ENCODE measurements at places on chromosomes 1 and 21.

DNA sequence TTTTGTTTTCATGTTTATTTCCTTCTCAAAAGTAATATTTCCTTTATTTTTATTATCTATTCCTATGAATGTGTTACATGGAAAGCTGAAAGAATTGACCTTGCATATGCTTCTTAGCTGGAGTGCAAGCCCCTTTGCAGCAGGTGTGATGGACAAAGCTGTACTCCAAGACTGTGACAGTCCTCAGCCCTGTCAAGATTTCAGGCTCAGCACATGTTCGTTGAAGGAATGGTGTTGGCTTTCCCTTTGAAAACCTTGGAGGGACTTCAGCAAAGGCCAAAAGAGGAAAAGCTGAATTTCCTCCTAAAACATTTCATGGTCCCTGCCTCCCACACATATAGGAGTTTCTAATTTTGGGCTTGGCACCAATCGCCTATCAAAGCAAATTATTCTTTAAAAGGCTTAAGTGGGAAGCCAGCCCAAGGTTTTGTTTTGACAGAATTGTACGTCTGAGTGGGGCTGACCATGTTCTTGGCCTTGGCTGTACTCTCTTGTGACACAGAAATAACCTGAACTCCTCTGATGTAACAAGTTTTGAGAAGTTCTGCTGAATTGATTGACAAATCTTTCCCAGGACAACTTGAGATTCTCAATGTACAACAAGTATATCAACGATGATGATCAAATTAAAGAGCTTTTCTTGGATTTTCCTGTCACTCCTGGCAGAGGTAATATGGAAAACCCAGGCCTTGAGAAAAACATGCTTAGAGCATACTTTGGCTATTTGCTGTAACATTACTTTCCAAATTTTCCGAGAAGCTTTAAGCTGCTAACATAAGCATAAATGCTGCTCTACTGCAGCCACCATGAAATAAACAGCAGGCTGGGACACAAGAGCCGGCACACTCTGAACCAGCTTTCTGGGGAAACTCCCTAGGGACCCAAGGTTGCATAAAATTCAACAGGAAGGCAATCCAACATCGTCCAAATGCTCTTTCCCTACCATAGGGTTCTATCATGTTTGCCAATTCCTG lies 135.7 kb upstream of the ZNF648 start:
- no peak for DNase-seq

DNA sequence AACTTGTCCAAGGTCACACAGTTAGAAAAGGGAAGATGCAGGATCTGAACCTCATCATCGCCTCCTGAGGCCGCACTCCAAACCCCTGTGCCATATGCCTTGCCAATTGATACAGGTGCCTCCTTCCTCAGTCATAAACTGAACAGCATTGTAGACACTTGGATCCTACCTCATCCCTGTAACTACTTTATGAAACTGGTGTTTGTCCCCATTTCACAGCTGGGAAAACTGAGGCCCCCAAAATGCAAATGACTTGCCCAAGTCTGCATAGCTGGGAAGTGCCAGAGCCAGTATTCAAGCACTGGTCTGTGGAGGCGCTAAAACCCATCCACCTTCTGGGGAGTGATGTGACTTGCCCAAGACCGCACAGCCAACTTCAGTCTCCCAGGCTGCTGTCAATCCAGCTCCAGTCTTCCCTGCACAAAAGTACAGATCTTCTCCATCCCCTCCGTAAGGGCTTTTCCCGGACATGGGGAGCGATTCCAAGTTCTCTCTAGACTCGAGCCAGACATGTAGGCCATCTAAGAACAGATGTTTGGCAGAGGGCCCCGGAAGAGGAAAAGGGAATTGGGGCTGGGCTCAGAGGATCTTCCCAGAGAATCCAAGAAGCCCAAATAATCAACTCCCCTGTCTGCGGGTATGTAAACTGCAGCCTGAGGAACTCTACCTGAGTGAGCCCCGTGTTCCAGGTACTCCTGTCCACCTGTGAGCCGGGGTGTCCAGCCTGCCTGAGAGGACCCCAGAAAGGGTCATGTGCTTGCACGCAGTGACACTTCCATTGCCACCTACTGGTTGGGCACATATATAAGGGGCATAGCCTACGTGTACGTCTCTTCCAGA lies 60.5 kb downstream of the SYT2 start:
- no peak for DNase-seq

- DNase-seq = no peak
Measured at GRCh38 chr1:118944133-118944532, 44.0 kb downstream of the TBX15 start.

DNA sequence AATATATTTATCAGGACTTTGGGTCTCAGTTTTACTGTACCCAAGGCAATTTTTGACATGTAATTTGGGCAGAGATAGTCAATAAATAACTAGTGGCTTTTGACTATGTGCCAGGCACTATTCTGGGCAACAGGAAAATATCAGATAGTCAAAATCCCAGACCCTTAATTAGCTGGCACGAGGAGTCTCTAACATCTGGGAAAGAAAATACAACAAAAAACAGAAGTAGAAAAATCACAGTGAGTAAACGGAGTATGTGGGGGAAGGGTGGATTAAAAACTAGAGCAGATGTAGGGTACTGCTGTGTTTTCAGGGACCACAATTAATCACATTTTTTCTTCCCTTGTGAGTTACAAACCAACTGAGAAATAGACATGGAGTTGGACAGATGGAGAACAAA lies 217.8 kb downstream of the NCAM2 start:
- DNase-seq = no peak

DNA sequence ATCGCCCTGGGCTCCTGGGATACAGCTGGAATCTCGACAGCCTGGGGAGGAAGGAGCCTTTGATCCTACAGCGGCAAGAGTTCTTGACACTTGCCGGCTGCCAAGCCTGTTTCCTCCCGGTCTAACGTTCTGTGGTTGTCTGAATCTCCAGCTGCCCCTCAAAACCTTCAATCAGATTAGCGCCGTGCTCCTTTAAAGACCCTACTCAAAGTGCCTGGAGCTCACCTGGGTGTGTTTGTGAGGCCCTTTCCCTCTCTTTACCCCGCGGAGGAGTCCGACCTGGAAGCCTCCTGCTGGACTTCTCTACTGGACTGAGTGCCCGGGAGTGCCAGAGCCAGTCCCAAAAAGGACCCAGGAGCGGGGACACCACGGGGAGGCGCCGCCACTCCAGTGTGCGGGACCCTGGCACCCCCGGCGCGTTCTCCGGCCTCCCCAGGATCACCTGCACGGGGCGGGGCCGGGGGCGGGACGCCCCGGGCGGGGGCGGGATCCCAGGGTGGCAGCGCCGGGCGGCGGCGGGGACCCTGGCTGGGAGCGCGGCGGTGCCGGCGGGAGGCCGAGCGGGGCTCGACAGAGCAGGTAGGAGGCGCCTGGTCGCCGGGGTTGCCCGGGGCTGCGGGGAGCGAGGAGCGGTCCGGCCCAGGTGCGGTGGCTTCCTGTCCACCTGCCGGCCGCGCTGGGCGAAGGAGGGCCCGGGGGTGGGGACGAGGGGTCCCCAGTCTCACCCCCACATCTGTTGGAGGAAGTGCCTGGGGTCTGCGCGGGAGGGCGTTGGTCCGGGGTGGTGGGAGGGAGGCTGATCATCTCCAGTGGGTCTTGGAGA lies at the start of gene NCMAP:
NCMAP (plus strand) TSS at position 497 of the 823 bp plus-strand sequence. CDS start 39,344 bp downstream, outside the sequence.
- no peak for DNase-seq

GRCh38 chr1:116458695-116459094 lies 85.7 kb downstream of the ATP1A1 start:
- no peak for DNase-seq

GRCh38 chr1:231639819-231640218 lies 13.2 kb downstream of the DISC1 start:
- no peak for DNase-seq

GRCh38 chr1:206663362-206663761 lies 21.3 kb upstream of the MAPKAPK2 start:
- DNase-seq = no peak

- no peak for DNase-seq
Measured at GRCh38 chr1:242605521-242605920, 81.0 kb upstream of the PLD5 start.

GRCh38 chr1:41325801-41326200 lies 35.4 kb upstream of the FOXO6 start:
- DNase-seq = no peak

DNA sequence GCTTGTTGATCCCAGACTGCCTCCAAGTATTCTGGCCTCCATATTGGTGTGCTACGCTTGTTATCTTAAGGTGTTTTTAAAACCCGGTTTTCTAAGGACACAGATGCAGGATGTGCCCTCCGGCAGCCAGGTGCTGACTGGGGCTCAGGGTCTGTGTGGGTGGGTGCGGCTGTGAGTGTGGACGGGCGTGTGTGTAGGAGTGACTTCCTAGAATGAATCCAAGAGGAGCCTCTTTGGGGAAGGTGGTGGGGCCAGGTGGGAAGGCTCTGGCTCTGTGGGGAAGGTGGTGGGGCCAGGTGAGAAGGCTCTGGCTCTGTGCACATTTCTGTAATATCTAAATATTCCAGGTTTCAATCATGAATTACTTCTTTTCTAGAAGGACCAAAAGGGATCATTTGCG lies 12.8 kb upstream of the TSPEAR start:
- DNase-seq = no peak

- DNase-seq = no peak
Measured at GRCh38 chr1:39819091-39819812, 30.6 kb upstream of the BMP8B start.

DNA sequence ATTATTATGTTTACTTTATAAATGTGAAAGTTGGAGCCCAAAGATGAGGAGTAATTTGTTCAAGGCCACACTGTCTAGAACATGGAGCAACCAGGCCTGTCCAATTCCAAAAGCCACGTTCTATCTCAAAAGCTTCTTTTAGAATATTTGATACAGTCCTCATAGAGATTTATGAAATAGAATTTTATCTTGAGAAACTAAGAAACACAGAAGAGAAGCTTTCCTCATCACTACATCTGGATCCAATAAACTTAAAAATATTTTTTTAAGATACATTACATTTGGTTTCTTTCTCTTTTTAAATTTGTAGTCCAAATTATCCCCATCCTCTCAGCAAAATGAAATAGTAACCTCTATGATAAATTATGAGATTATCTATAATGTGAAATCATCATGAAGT lies 58.9 kb downstream of the DDAH1 start:
- no peak for DNase-seq

DNA sequence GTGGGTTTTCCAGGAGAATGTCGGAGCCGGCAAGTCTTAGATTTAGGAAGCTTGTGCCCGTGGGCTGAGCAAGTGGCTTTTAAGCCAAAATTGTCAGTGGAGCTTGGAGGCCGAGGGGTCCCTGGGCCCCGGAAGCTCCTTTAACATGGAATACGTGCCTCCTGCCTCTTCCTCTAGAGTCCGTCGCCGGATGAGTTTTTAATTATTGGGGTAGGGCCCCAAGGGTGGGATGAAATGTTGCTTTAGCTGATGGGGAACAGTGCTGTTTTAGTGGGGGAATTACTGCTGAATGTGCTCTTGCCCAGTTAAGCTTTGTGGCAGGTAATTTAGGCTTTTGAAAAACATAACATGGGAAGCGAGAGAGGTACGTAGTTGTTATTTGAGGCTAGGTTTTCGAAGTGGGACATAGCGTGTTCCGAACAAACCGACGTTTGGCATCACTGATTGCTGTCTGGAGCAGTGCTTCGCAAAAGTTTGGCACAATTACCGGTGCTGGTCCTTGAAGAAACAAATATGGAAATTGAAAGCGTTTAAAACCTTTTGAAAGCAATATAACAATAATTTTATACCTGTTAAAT lies 786 bp downstream of the RPL5 start:
- no peak for DNase-seq

DNA sequence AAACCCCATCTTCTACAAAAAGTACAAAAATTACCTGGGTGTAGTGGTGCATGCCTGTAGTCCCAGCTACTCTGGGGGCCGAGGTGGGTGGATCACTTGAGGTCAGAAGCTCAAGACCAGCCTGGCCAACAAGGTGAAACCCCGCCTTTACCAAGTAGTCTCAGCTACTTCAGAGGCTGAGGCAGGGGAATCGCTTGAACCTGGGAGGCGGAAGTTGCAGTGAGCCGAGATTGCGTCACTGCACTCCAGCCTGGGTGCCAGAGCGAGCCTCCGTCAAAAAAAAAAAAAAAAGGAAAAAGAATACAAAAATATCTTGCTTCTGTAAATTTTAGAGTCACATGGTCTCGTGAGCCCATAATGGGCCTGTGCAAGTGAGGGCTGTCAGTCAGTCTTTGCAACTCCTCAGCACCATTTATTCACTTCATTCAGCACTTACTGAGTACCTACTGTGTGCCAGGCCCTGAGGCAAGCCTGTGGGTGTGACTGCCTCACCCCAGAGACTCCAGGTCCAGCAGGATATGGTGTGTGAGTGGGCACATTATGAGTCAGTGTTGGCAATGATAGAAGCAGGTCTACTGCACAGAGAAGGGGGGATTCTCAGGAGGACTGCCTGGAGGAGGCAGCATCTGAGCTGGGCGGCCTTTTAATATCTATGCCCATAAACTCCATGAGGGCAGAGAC lies 46.8 kb upstream of the TARDBP start:
- DNase-seq = no peak

GRCh38 chr1:160745551-160745950 lies 6.5 kb downstream of the SLAMF7 start:
- DNase-seq = no peak

DNA sequence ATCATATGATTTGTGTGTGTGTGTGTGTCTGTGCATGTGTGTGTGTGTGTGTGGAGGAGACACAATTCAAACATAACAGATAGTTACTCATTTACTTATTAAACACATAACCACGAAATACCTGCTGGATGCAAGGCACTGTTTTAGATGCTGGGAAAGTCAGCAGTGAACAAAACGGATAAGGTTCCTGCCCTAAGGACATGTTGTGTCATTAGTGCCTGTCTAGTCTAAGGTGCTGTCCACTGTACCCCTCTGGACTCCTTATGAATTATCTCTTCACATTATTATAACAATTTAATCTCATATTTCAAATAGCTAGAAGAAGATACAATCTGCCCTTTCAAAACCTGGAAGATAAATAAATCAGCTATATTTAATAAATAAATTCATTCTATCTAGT lies 162.4 kb downstream of the PLPPR5 start:
- DNase-seq = no peak

GRCh38 chr1:33180226-33180910 lies 1.5 kb downstream of the TRIM62 start:
- no peak for DNase-seq

GRCh38 chr1:26782521-26783212 lies 5.1 kb upstream of the PIGV start:
- no peak for DNase-seq

GRCh38 chr1:15191267-15191666 lies 37.7 kb downstream of the TMEM51 start:
- no peak for DNase-seq

DNA sequence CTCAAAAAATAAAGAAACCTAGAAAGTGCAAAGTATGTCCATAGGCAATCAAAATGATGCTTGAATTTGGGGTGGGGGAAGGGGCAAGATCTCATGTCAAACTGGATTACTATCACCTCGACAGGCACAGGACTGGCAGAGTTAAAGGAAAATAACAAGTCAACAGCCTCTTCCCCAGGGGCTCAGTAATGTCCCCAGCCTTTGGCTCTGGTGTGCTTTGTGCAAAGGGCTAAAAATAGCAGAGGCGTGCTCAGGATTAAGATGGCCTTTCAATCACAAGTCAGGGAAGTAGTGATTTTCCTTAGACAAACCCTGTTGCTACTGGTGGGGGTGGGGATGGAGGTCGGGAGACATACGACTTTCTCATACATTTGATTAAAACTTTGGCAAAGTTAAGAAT lies 63.5 kb upstream of the OLIG2 start:
- no peak for DNase-seq

All from NCI-H187 (cell line).